SHP77 treated with DMSO at 0.1 percent for 48 hours (cell line): ENCODE measurements at places on chromosomes 6 and 20.
A peak's percentile ranks its signal among the peaks of the same experiment; 100 is the strongest.

GRCh38 chr20:4180356-4180755 is 165.0 kb upstream of the RNF24 start:
- no peak for DNase-seq

DNA sequence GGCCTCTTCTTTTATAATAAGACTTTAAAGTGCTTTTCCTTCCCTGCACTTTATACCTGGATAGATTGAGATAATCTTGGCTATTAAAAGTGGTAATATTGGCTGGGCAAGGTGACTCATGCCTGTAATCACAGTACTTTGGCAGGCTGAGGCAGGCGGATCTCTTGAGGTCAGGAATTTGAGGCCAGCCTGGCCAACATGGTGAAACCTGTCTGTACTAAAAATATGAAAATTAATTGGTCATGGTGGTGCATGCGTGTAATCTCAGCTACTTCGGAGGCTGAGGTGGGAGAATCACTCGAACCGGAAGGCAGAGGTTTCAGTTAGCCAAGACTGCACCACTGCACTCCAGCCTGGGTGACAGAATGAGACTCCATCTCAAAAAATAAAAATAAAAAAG is 197.1 kb upstream of the RGS17 start:
- DNase-seq: no peak

GRCh38 chr20:22776369-22776768 is 192.0 kb upstream of the FOXA2 start:
- DNase-seq: no peak

DNA sequence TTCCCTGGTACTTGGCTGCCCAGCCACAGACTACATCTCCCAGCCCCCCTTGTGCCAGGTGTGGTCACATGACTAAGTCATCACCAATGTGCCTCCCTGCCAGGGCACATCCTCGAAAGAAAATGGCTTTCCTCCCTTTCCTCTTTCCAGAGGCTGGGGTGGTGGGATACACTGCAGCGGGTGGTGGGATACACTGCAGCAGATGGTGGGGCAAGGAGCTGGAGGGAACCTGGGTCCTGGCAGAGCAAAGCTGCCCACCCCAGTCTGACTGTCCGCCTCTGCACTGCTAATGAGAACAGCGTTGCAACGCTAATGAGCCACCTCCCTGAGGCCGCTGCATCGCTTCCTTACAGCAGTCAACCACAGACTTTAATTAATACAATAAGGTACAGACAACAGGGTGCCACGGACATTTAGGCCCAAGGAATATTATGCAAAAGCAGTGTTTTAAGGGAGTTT is 125.3 kb downstream of the PREX1 start:
- no peak for DNase-seq

- no peak for DNase-seq
These were observed 760 bp upstream of the ANKRD66 start for GRCh38 chr6:46745973-46746372.

- DNase-seq: no peak
These were observed 129.2 kb downstream of the MYB start for GRCh38 chr6:135310291-135310690.

- DNase-seq: no peak
These were observed 171.3 kb downstream of the SLC16A10 start for GRCh38 chr6:111258615-111259088.

DNA sequence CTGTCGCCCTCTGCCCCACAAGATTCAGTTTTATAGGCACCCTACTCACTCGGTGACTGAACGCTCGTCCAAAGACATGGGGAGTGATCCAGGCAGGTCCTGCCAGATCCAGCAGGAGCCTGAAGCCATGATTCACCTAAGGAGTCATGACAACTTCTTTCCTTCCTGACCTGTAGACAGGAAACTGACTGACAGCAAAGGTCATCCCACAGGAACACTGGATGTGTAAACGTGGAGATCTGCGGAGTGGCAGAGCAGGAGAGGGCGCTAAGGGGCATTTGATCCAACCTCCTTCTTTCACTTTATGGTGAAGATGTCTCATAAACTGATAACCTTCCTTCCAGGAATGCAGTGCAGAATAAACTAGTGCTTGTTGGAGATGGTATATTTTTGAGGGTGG is 192.2 kb downstream of the GJA10 start:
- no peak for DNase-seq

GRCh38 chr6:133778414-133779130 is 110.3 kb upstream of the TCF21 start:
- DNase-seq: no peak

DNA sequence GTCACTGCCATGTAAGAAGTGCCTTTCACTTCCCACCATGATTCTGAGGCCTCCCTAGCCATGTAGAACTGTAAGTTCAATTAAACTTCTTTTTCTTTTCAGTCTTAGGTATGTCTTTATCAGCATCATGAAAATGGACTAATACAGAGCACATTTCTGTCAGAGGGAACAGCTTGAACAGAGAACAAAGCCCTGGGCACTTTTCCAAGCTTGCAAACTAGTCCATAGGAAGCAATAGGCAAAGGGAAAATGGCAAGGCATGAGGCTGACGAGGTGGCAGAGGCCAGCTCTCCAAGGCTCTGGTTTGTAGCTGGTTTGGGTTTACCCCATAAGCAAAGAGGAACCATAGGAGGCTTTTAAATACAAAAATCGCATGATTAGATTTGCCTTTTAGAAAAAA is 185.1 kb upstream of the HDDC2 start:
- DNase-seq: no peak

- no peak for DNase-seq
These were observed 62.9 kb upstream of the PIM1 start for GRCh38 chr6:37106982-37107491.

- no peak for DNase-seq
These were observed 50.7 kb downstream of the SLC26A8 start for GRCh38 chr6:35973670-35974222.

DNA sequence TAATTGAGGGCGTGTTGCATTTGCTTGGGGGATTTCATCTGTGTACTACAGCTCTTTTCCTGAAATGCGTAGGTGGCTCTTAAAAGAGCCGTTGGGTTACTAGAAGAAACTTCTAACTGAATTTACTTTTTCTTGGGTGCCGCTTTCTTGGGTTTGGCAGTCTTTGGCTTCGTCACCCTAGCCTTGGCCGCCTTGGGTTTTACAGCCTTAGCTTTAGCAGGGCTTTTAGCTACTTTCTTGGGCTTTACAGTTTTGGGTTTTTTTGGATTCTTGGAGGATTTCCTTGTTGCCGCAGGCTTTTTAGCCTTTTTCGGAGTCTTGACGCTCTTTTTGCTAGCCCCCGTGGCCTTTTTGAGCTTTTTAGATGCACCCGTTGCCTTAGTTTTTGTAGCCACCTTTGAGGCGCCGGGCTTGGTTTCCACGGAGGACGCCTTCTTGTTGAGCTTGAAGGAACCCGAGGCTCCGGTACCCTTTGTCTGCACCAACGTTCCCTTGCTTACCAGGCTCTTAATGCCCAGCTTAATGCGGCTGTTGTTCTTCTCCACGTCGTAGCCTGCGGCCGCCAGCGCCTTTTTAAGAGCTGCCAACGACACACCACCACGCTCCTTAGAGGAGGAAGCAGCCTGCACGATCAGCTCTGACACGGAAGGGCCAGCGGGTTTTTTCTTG is 54.5 kb downstream of the TRIM38 start:
- no peak for DNase-seq

DNA sequence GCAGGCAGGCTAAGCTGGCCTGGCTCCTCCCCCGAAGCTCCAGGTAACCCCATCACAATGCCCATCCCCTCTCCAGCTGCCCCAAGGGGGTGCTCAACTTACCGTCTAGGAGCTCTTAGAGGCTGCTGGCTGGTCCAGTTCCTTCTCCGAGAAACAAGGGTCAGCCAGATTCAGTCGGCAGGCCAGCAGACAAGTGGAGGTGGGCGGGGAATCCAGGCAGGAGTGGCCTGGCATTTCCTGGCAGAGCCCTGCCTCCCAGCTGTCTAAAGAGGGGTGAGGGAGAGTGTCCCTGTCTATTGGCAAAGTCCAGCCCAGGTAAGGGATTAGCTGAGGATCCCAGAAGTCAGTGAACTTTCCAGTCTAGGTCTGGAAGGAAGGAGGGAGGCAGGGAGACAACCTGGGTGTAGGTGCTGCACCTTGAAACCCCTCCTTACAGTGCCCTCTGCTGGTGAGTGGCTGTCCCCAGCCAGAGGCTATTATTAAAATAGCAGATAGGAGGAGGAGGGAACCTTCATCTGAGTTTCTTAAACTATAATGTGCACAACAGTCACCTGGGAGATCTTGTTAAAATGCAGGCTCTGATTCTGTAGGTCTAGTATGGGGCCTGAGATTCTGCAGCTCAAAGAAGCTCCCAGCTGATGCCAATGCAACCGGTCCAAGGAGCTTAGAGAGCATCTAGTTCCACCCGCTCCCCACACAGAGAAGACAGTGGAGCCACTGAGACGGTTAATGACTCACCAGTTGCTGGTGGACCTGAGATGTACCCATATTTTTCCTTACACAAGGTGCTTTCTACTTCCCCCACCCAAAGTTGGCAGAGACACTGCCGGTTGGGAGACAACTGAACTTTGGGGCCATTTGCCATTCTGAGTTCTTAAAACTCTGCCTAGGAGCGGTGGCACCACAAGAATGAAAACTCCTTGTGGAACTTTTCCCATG is at the start of gene UNC5CL:
Gene UNC5CL, minus strand, starts transcription at position 162 of the 939 bp plus-strand sequence. CDS start 4,147 bp downstream, outside the sequence.
- no peak for DNase-seq

DNA sequence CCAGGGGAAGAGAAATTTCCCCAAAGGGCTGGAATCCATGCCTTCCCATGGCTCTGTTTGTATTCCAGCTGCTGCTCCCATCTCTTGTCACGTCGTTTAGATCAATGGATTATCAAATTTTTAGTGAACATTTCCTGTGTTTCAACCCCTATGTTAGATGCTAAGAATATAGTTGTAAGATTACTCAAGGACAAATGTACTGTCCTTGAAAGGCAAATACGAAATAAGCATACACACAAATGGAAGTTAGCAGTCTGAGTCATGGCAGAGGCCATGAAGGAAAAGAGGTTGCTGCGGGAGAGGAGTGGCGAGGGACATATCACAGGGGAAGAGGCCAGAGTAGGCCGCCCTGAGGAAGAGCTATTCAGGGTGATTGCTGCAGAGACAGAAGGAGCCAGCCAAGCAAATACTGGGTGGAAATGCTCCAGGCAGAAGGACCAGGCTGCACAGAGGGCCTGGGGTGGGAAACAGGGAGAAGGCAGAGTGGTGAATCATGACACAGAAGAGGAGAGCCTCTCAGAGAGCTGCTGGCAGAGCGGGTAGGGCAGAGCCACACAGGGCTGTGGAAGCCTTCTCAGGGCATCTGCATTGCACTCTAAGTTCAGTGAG is 219.2 kb upstream of the LRFN2 start:
- no peak for DNase-seq

DNA sequence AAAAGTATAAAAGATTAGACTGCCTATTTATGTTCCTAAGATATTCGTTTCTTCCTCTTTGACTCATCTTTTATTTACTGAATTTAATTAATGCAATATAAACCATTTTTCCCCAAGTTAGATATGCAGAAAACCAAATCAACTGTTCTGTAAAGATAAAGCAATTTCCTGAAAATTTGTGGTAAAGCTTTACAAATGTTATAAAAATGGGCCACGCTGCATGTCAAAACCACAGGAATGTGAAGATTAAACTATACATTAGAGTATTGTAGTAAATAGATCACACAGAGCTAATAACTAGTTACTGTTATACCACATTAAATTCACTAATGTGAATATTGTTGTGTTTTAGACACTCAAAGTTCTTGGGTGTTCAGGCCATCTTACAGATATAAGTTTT is 83.4 kb downstream of the OPN5 start:
- no peak for DNase-seq

- no peak for DNase-seq
These were observed 47.0 kb downstream of the CARMIL1 start for GRCh38 chr6:25326126-25326525.

DNA sequence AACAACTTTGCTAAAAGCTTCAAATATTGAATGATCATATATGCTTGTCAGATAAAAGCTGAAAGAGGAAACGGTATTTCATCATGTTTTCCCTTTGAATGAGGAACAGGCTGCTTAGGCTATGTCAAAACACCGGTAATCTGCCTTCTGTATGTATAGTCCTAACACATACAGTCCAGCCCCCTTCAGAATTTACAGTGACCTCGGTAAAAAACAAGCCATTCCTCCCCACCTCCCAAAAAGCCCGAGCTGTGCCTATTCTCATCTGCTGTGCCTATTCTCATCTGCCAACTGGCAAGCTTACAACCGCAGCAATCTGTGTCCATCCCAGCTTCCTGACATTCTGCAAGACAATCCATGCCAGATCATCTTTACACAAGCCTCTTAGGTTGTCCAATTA is 26.8 kb upstream of the UBE2J1 start:
- DNase-seq: no peak

DNA sequence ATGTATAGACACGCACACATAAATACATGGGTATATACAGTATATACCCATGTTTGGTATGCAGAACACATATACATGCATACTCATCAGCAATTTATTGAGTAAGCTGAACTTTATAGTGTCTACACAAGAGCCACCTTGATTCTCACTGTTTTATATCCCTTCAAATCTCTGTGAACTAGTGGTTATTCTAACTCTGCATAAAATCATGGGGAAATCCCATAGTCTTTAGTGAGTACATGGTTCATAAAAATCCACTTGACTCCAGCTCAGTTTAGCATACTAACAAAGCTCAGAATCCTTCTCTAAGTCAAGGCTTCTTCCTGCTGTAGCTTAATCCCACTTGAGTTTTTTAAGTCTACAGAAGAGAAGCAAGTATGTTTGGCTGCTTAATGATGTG is 104.1 kb downstream of the THEMIS start:
- no peak for DNase-seq

DNA sequence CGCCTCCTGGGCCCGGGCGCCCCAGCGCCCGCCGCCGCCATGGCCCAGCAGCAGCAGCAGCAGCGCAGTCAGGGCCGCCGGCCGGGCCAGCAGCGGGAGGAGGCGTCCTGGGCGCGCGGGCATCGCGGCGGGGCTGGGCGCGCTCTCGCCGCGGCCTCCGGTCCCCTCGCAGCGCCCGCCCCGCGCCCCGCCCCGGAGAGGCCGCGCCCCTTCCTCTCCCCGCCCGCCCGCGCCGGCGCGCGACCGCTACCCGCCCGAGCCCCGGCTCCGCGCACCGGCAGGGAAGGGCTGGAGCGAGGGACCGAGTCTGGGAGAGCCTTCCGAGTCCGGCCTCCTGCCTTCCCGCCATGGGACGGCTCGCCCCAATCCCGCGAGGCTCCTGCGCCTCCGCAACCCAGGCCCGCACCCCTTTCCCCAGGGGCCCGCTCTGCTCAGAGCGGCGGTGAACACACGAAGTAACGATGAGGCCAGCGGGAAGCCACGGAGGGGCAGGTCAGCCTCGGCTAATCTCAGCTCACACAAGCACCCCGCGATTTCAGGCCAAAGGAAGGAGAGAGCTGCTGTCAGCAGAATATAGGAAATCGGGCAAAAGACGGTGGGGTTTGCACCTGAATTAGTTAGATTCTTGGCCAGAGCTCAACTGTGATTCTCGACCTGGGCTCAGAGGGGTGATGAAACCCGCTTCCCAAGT is at the start of gene TXNDC5:
Gene TXNDC5, minus strand, starts transcription at position 135 of the 691 bp plus-strand sequence. Its CDS starts 12 bp downstream, at position 123.
- peak; percentile 8 for DNase-seq

DNA sequence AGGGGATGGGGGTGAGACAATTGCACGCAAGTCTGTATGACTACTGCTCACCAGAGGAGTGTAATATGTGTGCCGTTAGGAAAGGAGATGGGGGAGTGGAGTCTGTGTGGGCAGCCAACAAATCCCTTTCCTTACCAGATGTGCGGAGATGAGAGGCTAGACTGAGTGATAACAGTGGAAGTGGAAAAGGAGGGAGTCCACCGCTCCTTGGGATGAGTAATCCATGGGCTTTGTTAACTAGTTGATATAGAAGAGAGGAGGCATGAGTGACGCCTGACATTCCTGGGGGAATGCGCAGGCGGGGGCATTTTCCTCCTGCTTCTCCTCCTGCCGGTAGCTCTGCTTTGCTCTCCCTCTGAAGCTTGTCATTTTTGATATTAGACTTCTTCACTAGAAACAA is 13.5 kb upstream of the SMIM26 start:
- no peak for DNase-seq

GRCh38 chr6:90284236-90285041 is 12.2 kb downstream of the BACH2 start:
- DNase-seq: no peak
